NCI-H1417 treated with DMSO at 0.1 percent for 48 hours (cell line): ENCODE measurements at places on chromosomes 13 and 19.
A peak's percentile ranks its signal among the peaks of the same experiment; 100 is the strongest.

GRCh38 chr13:70964124-70964523 is 855.9 kb upstream of the KLHL1 start:
- DNase-seq = no peak

GRCh38 chr19:13770013-13770635 is 4.1 kb upstream of the C19orf53 start:
- no peak for DNase-seq

GRCh38 chr13:61391426-61391825 is 24.2 kb downstream of the PCDH20 start:
- DNase-seq = no peak

- no peak for DNase-seq
Observed at GRCh38 chr13:100493418-100493817, 95.2 kb downstream of the GGACT start.

DNA sequence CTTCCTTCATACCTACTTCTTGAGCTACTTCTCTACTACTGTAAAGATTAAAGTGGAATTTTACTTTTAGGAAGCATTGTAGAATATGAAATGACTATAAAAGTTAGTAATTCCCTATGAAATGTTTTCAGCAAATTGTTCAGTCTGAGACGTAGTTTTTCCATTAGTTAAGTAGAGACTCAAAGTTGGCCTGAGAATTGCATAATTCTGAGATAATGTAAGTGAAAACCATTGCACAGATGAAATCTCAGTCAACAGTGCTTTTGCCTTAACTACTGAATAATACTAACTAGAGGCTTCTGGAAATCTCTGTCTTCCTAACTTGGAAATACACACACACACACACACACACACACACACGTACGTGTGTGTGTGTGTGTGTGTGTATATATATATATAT is 125.9 kb downstream of the FGF14 start:
- no peak for DNase-seq

- DNase-seq = no peak
Observed at GRCh38 chr19:46621191-46622117, 3.4 kb downstream of the PTGIR start.

- DNase-seq = no peak
Observed at GRCh38 chr19:10828981-10829821, 6.8 kb downstream of the TMED1 start.

GRCh38 chr13:74675182-74675581 is 541.0 kb upstream of the KLF12 start:
- DNase-seq = no peak

DNA sequence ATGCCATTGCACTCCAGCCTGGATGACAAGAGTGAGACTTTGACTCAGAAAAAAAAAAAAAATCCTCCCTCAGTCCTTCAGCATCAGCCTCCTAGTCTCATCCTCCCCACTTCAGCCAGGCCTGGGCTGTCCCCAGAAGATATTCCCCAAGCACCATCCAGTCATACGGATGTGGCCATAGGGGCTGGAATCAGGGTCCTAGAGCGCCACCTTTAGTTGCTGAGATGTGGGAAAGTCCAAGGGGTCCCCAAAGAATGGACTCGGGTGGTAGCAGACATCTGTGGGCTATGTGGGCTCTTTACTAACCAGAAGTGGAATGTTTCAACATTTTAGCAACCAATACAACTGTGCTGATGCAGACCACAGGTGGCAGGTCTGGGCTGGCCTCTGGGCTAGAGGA is 3.1 kb upstream of the TYROBP start:
- DNase-seq = no peak

GRCh38 chr13:83515268-83516015 is 366.8 kb downstream of the SLITRK1 start:
- DNase-seq = no peak

GRCh38 chr19:45103156-45103507 is 10.2 kb downstream of the PPP1R37 start:
- no peak for DNase-seq

- DNase-seq = no peak
Observed at GRCh38 chr19:19213426-19214158, 1.8 kb downstream of the NCAN start.

- no peak for DNase-seq
Observed at GRCh38 chr19:3691372-3691716, 8.9 kb downstream of the PIP5K1C start.

- no peak for DNase-seq
Observed at GRCh38 chr13:30173303-30173610, 134.1 kb downstream of the KATNAL1 start.

GRCh38 chr19:8396185-8396562 is 6.0 kb downstream of the RAB11B start:
- DNase-seq = no peak

- DNase-seq = no peak
Observed at GRCh38 chr19:2112516-2113320, 16.0 kb downstream of the IZUMO4 start.

GRCh38 chr13:37791699-37792098 is 77.9 kb downstream of the TRPC4 start:
- DNase-seq = no peak

- no peak for DNase-seq
Observed at GRCh38 chr13:19781526-19781925, 1.2 kb downstream of the PSPC1 start.

- no peak for DNase-seq
Observed at GRCh38 chr19:938233-938923, 12.5 kb downstream of the ARID3A start.

GRCh38 chr19:48571378-48572162 is 19.6 kb downstream of the SULT2B1 start:
- no peak for DNase-seq

GRCh38 chr19:38375098-38375493 is 725 bp downstream of the PSMD8 start:
- no peak for DNase-seq

- no peak for DNase-seq
Observed at GRCh38 chr13:101393140-101393539, 23.2 kb downstream of the NALCN start.

- DNase-seq = no peak
Observed at GRCh38 chr13:70170689-70171088, 62.4 kb upstream of the KLHL1 start.

DNA sequence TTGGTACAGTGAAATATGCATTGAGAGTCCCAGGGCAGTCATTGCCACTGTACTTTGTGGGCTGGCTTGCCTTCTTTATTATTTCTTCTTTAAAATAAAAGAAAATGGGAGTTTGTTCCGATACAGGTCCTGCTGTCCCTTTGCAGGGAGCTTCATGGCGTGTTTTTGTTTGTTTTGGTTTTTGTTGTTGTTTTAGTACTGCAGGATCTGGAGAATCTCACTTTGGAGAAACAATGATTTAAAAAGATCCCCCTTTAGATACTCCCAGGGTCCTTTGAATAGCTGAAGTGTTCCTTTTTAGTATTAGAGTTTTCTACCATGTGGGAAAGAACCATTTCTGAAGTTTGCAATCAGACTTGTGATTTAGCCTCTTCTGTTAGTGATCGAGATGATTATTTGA is 11.1 kb downstream of the CHAF1A start:
- DNase-seq = no peak

DNA sequence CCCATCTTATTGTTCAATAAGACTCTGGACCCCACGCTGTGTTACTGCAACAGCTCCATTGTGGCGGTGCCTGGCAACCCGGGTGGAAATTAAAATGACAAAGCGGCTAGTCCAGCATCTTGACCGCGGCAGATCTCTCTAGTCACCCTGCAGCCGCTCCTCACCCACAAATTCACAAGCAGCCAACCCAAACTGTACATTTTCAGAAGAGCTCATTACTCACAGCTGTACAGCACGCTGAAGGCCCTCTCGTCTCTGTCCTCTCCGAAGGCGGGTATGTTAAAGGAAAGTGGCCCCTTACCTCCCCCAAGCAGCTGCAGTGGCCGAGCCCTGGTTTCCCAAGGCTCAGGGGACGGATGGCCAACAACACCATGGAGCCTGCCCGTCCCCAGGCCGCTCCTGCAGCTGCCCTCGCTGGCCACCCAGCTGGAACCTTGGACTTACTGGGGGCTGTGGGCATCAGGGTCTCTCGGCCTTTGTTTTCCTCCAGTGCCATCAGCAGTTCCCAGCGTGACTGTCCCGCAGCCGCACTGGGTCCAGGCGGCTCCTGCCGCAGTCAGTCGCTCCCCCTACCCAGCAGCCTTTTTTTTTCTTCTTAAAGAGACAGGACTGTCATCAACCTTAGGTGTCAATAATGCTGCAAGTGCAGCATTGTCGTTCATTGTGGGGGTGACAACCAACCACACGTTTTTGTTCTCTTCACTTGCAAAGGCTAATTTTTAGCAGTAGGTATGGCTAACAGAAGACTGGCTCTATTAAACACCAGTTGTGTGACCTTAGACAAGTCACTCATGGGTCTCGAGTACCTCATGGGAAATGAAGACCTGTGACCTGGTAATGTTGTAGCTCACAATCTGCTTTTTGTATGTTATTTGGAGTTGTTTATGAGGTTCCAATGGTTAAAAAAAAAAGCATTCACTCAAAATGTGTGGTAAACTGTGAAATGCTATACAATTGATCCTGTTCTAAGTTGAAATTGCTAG is at the start of gene SACS:
Gene SACS, minus strand, starts transcription at position 532 of the 983 bp plus-strand sequence. CDS start 22,463 bp downstream, outside the sequence.
- DNase-seq = no peak

GRCh38 chr13:21637296-21637695 is 33.3 kb upstream of the MICU2 start:
- no peak for DNase-seq

DNA sequence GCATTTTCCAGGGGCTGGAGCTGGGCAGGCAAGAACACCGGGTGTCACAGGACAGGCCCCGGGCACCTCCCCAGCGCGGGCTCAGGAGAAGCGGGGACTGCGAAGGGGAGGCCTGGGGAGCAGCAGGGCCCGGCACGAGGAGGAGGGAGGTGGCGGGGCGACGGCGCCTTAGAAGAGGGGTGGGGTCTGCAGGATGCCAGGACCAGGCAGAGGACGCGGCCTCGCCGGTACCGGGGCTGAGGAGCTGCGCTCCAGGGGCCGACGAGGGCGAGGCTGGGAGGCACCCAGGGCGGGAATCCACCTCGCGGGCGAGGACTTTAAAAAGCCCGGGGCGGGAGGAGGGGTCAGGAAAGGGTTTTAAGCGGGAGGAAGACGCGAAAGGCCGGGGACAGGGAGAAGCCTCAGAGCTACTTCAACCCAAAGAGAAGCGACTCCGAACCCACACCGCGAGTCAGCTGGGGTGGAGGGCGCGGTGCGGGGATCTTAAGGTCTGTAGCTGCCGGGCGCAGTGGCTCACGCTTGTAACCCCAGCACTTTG is 665 bp downstream of the ZNF347 start:
- DNase-seq = no peak

- DNase-seq = no peak
Observed at GRCh38 chr13:48838193-48838973, 137.3 kb upstream of the FNDC3A start.

GRCh38 chr13:99305158-99305557 is 2.0 kb downstream of the GPR183 start:
- DNase-seq = no peak

DNA sequence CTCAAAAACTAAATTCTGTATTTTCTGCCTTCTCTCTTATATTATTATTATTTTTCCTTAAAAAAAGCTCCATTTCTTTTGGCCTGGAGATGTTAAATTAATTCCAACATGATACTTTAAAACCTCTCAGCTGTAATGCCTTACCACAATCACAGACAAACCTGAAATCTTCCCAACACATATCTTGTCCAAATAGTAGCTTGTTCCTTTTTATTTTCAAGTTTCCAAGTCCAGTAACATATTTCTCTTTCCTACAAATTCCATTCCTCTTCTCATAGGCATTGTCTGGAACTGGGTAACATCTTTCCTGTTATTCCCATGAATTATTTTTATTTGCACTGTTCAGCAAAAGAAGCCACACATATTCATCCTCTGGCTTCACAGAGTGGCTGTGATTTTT is 137.0 kb downstream of the SLITRK6 start:
- DNase-seq = no peak

DNA sequence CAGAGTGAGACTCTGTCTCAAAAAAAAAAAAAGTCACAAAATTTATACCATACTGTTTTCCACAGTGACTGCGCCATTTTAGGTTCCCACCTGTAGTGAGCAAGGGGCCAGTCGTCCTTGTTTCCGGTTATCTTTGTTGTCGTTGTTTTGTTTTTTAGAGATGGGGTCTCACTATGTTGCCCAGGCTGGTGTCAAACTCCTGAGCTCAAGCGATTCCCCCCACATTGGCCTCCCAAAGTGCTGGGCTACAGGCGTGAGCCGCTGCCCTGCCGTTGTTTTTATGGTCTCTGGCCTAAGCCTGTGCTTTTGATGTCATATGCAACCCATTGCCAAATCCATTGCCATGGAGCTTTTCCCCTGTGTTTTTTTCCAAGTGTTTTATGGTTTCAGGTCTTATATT is 3.3 kb downstream of the UPF3A start:
- DNase-seq = no peak

- no peak for DNase-seq
Observed at GRCh38 chr19:51186323-51186722, 38.6 kb upstream of the CD33 start.

DNA sequence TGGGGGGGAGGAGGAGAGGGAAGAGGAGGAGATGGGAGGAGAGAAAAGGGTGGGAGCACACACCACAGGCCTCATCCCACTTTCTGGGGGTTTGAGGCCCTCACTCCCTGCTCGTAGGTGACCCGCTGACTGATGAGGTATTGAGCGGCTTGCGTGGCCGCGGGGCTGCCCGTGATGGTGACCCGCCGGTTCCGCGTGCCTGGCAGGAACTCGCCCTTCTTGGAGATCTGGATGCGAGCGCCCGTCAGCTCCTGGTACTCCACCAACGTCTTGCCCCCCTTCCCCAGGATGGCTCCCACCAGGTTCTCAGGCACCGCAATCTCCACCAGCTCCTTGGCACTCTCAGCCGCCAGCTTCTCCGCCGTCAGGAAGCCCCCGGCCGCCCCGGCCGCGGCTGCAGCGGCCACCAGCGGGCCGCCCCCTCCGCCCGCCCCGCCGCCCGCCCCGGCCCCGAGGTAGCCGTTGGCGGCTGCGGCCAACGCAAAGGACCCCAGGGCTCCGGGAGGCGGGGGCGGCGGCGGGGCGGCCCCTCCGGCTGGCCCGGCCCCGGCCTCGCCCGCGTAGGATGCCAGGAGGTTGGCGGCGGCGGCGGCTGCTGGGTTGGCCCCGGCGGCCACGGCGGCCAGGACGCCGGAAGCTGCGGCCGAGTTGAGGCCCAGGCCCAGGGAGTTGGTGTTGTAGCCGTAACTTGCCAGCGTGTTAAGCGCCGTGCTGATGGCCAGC is 25.4 kb upstream of the NANOS2 start:
- DNase-seq = no peak

GRCh38 chr13:77386880-77387606 is 60.1 kb upstream of the MYCBP2 start:
- no peak for DNase-seq

GRCh38 chr13:91362908-91363307 is 15.4 kb downstream of the MIR17HG start:
- no peak for DNase-seq

- no peak for DNase-seq
Observed at GRCh38 chr13:33561627-33562026, 256.3 kb upstream of the RFC3 start.

- peak; percentile 19 for DNase-seq
Observed at GRCh38 chr19:12801466-12802266, at the start of the genes PRDX2 and THSD8. PRDX2 (minus strand) TSS chr19:12801800; CDS start chr19:12801261, 539 bp downstream. THSD8 (plus strand) TSS chr19:12802069; CDS start chr19:12802072, 3 bp downstream.

- DNase-seq = no peak
Observed at GRCh38 chr13:22032905-22033304, 362.0 kb downstream of the FGF9 start.
